ENCODE measurements at places on chromosomes 11 and 22.

DNA sequence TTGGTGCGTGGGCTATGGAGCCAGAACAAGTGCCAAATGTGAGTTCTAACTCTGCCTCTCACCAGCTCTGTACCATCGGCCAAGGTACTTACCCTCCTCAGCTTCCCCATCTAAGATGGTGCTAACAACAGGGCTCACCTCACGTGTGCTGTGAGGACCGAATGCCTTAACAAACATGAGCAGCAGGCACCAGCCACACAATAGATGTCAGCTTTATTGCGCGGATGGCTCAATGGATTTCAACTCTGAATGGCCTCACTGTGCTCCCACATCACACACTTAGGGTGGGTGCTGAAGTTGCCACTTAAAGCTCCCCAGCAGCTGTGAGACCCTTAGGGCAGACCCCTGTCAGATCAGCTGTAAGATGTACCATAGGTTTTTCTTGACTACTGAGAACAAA lies 24.1 kb downstream of the RELT start:
- no peaks in the 10 kb centered on the region for H3K27me3 ChIP-seq
- DNase-seq = no peak
- peaks cover 4% of the 10 kb centered on the region for H3K36me3 ChIP-seq
- peaks cover 6% of the 10 kb centered on the region for H3K4me1 ChIP-seq
- no peak overlapping the region for H3K4me3 ChIP-seq

DNA sequence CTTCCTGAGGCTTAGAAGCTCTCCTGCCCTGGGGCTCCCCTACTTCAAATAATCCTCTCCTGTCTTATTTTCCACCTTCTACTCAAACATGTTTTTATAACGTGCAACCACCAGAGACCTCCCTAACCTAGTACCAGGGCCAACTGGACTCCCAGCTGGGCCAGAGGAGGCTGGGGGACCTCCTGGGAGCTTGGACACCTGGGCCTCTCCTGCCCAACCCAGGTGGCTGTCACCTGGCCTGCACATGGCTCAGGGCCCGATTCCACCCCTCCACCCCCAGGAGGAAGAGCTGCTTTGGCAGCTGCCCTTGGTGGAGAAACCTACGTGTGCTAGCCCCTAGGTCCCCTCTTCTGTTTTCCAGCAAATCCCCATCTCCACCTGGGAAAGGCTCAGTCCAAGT lies 105.2 kb downstream of the ABTB2 start:
- H3K4me1 ChIP-seq = peaks cover 5% of the 10 kb centered on the region
- DNase-seq = no peak
- H3K4me3 ChIP-seq = no peak overlapping the region

- H3K4me3 ChIP-seq = no peak overlapping the region
- H3K4me1 ChIP-seq = peaks cover 14% of the 10 kb centered on the region
- no peak overlapping the region for H3K27ac ChIP-seq
- H3K27me3 ChIP-seq = no peaks in the 10 kb centered on the region
- no peak for DNase-seq
- H3K36me3 ChIP-seq = peaks cover 28% of the 10 kb centered on the region
These were observed 1.9 kb upstream of the FKBP2 start for GRCh38 chr11:64238999-64239398.

GRCh38 chr11:1521382-1522080 lies 35.0 kb upstream of the MOB2 start:
- no peaks in the 10 kb centered on the region for H3K36me3 ChIP-seq
- H3K4me1 ChIP-seq = peaks cover 9% of the 10 kb centered on the region

DNA sequence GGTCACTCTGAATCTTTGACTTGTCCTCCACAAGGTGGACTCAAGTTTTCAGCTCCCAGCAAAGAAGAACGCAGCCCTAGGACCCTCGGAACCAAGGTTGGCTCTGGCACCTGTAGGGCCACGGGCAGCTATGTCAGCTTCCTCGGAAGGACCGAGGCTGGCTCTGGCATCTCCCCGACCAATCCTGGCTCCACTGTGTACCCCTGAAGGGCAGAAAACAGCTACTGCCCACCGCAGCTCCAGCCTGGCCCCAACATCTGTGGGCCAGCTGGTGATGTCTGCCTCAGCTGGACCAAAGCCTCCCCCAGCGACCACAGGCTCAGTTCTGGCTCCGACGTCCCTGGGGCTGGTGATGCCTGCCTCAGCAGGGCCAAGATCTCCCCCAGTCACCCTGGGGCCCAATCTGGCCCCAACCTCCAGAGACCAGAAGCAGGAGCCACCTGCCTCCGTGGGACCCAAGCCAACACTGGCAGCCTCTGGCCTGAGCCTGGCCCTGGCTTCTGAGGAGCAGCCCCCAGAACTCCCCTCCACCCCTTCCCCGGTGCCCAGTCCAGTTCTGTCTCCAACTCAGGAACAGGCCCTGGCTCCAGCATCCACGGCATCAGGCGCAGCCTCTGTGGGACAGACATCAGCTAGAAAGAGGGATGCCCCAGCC lies 2.2 kb downstream of the INPP5J start:
- H3K27ac ChIP-seq = no peak overlapping the region
- DNase-seq = no peak
- H3K27me3 ChIP-seq = no peaks in the 10 kb centered on the region
- no peak overlapping the region for H3K4me3 ChIP-seq
- peaks cover 5% of the 10 kb centered on the region for H3K4me1 ChIP-seq

All from IMR-90 (cell line).